ENCODE measurements at places on chromosomes 11 and 22.

DNA sequence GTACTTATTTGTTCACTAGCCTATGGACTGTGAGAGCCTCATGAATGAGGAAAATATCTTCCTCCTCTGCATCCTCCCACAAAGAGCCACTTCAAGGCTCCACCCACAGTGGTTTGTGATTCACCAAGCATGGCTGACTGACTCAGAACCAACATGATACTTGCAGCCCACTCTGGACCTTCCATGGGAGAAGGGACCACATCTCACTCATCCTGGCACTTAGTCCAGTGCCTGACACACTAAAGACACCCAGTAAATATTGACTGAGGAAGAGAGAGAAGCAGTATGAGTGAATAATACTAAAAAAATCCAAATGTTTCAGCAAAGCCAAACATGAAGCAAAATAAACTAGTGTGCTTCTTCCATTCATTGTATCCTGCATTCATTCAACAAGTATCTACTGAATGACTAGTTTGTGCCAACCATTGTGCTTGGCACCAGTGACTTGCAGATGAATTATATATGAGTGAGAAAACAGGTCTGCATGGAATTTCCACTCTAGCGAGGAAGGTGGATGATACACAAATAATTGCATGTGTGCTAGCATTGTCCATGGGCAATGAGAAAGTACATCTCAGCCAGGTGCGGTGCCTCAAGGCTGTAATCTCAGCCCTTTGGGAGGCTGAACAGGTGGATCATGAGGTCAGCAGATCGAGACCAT lies 54.9 kb upstream of the BLID start:
- no peak for DNase-seq

DNA sequence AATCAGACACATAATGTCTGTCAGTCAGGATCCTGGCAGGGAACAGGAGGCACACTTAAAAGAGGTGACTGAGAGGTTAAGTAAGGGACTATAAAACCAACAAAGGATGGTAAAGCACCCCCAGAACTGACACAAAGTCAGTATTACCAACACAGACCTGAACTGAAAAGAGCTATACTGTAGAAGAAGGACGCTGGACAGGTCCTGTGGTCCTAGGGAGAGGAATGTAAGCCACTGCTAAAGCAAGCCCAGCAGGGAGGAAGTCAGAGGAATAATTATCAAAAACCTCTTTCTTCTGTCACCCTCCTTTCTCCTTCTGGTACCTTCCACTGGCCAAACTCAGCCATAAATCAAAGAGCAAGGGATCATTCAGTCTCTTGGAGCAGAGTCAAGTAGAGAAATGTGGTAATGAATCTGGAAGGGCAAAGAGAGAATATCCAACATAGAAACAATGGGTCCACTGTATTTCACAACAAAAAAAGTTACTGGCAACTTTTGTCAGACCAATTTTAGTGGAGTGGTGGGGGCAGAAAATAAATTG lies 33.4 kb upstream of the ANGPTL5 start:
- no peak for DNase-seq

GRCh38 chr11:133934599-133935550 lies 21.9 kb downstream of the IGSF9B start:
- no peak for DNase-seq

- DNase-seq, result no peak
Measured at GRCh38 chr22:32005453-32005852, 37.6 kb upstream of the SLC5A1 start.

GRCh38 chr11:62046568-62047100 lies 77.2 kb upstream of the INCENP start:
- no peak for DNase-seq

DNA sequence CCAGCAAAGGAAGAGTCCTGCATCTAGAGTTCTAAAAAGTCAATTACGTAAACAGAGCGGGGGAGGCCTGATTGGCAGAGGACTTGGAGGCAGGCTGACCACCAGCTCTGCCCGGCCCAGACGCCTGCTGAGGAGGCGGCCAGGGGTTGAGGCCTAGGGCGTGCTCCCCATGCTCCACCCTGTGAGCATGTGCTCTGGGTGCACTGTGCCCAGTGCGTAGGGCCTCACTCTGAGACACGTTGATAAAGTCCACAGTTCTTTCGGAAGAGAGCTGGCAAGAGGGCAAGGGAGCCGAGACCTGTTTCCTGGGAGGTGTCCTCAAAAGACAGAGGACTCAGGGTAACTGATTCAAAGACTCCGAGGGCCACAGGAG lies 25.2 kb downstream of the GRIK4 start:
- DNase-seq, result no peak
